ENCODE measurements at places on chromosomes 6 and 20.

GRCh38 chr6:71498638-71499037, 210.0 kb downstream of the OGFRL1 start:
- DNase-seq: no peak

DNA sequence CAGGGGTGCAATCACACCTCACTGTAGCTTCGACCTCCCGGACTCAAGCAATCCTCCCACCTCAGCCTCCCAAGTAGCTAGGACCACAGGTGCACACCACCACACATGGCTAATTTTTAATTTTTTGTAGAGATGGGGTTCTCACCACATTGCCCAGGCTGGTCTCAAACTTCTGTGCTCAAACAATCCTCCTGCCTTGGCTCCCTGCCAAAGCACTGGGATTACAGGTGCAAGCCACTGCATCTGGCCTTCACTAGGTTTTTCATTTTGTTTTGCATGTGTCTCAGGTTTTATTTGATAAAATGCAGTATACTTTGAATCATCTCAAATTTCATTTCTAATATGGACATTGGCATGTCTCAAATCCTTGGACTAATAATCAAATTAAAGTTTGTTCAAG, 98.7 kb downstream of the SLC16A10 start:
- no peak for DNase-seq

DNA sequence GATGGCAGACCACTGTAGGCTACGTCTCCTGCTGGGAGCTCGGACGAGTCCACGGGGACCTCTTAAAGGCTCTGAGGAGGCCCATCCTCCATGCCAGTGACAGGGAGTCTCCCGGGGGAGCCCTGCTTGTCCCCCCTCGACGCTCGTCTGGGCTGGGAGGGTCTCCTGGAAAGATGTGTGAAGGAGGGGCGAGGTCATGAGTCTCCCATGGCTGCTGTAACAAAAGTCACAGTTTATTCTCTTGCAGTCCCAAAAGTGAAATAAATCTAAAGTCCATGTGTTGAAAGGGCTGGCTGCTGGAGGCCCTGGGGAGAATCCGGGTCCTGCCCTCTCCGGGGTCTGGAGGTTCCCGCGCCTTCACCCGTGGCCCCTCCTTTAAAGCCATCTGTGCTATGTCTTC, 67.1 kb upstream of the GATA5 start:
- DNase-seq: no peak

DNA sequence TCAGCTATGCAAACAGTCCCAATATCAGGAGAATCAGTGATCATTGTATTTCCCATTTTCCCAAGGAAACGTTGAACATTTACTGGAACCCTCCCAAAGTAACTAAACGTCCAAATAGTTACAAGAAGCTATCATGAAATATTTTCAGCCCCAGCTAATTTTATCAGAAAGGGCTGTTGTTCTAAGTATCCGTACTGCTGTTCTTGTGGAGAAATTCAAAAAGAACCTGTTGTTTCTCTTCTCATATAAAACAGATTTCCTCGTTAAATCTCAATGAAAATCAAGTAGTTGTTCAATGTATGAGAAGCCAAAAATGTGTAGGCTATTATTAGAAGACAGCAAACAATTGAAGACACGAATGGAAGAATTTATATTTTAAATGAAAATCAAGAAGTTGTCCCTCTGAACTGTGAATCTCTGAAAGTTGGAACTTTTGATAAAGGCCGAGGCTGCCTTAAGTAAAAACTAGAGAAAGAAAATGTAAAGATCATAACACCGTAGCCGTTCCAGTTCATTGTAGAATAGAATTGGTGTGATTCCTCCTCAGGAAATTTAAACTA, 107.7 kb downstream of the HFE start:
- DNase-seq: no peak

- DNase-seq: no peak
These were observed 42.6 kb upstream of the IRF4 start for GRCh38 chr6:348860-349396.

- peak; percentile 6 for DNase-seq
These were observed 35.5 kb downstream of the DHX35 start for GRCh38 chr20:38997622-38998021.

- DNase-seq: no peak
These were observed 199.3 kb downstream of the ARID1B start for GRCh38 chr6:156976216-156977127.

- DNase-seq: no peak
These were observed 47.2 kb downstream of the METTL24 start for GRCh38 chr6:110310861-110311446.

Data from T-cell (primary cell).